Right ventricle myocardium inferior (tissue), 1 donor: ENCODE measurements at places on chromosomes 5 and 9.
A peak's percentile ranks its signal among the peaks of the same experiment; 100 is the strongest.

GRCh38 chr9:459491-460444 lies 245.1 kb downstream of the DOCK8 start:
- DNase-seq = no peak

GRCh38 chr9:129773262-129774048 lies 20.6 kb upstream of the PTGES start:
- DNase-seq = peak; percentile 79

- no peak for DNase-seq
Observed at GRCh38 chr5:6705088-6705487, 8.1 kb upstream of the TENT4A start.

GRCh38 chr9:16074963-16075362 lies 522.1 kb downstream of the CCDC171 start:
- DNase-seq = no peak

DNA sequence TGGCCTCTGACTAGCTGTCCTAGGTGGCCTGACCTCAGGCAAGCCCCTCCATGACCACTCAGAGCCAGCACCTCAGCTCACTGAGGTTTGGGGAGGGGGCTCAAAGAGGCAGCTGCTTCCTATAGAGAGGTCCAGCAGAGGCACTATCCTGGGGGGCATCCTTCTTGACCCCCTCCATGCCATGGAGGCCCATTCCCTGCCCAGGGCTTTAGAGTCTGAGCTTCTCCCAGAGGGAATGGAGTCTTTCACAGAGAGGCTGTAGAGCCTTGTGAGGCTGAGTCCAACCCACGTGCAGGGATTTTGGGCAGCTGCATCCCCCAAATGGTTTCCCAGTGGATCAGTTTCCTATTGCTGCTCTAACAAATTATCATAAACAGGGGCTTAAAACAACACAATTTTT lies 16.9 kb downstream of the IRF1 start:
- no peak for DNase-seq

DNA sequence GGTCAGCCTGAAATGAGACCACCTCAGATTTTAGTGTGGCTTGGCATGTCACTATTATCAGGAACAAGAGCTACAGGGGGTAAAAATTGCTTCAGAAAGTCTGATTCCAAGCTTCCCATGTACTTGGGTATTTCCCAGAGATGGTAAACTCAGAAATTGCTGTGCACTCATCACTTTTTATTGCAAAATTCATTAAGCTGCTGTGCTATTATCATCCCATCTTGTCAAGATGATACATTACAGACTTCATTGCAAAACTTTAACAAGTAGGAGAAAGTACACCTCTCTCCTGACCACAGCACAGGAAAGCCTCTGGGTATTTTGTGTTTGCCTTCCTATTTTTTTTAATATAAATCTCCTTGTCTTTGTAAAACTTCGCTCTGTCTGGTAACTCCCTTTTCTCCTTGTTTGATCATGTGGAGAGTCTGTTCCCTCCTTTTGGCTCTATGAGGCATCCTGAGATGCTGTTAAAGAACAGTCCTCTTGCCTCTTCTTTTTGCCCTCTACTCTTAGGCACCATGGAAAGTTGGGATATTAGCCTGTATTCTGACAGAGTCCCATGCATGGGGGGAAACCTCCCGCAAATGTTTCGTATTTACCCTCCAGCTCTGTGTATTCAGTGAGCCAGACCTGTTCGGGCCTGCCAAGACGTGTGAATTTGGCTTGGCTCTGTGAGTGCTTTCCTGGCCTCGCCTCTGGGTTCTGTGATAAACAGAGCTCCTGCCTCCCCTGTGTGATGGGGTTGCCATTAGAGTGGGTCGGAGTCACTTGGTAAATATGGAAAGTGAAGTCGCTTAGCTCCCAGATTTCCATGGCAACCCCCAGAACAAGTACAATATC lies 260.7 kb downstream of the NR3C1 start:
- peak; percentile 67 for DNase-seq

DNA sequence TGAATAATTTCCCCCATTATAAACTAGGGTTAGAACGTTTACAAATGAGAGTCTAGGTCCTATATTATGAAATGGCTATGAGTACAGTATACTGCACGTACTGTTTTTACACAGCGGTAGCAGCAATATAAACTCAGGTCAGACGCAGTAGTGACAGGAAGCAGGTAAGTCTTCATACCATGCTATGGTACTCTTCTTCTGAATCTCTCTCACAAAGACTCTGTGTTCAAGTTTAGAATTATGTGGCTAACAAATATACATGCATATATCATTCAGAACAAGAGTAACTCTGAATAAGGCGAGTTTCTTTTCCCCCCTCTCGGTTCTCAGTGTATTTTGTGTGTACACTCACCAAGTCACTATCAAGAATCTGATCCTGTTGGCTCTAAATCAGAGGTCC lies 114.9 kb upstream of the KLF9 start:
- DNase-seq = no peak

DNA sequence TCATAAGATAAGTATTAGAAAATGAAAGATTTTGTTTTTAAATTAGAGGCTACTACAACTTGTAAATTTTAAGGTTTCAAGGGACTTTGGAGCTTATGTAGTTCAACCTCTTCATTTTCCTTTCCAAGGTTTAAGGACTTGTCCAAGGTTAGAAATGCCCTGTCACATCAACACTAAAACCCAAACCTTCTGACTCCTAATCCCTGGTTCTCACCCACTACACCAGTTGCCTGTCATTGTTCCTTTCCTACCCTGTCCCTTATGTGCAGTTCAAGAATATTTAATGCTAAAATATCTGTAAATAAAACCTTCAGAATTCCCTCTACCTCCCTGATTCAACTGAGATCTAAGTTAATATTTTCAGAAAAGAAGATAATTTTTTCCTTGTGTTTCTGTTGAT lies 206.4 kb downstream of the NFIB start:
- DNase-seq = no peak
